Pancreas (tissue), 10 donors: ENCODE measurements at places on chromosomes 5 and 9. TPM values are rescaled to one million over a fixed set of nuclear protein-coding genes. Genes with fewer than 3 reads are reported as not detected.

- H3K4me1 ChIP-seq = no peaks in the 10 kb centered on the region
- H3K27me3 ChIP-seq = no peaks in the 10 kb centered on the region
- no peak for DNase-seq
- no peak overlapping the region for H3K4me3 ChIP-seq
- no peak overlapping the region for H3K27ac ChIP-seq
Observed at GRCh38 chr9:120878188-120879130, 1.5 kb upstream of the PHF19 start.

- no peak overlapping the region for H3K4me3 ChIP-seq
- H3K4me1 ChIP-seq = no peaks in the 10 kb centered on the region
- no peaks in the 10 kb centered on the region for H3K27me3 ChIP-seq
- DNase-seq = no peak
- no peak overlapping the region for H3K27ac ChIP-seq
Observed at GRCh38 chr9:132498531-132499210, 83.7 kb upstream of the BARHL1 start.

GPR150 gene
- total RNA-seq = 2.0 TPM

TAF7 gene
- total RNA-seq = 21.6 TPM

GARIN3 gene
- total RNA-seq = not detected

- DNase-seq = no peak
- H3K27me3 ChIP-seq = no peaks in the 10 kb centered on the region
- H3K4me1 ChIP-seq = no peaks in the 10 kb centered on the region
- no peak overlapping the region for H3K27ac ChIP-seq
- no peak overlapping the region for H3K4me3 ChIP-seq
Observed at GRCh38 chr5:111384220-111384619, 128.1 kb downstream of the STARD4 start.

GRCh38 chr5:145283141-145283810 lies 551.9 kb downstream of the PRELID2 start:
- no peak overlapping the region for H3K4me3 ChIP-seq
- no peaks in the 10 kb centered on the region for H3K4me1 ChIP-seq
- H3K36me3 ChIP-seq = no peaks in the 10 kb centered on the region
- DNase-seq = no peak
- H3K27me3 ChIP-seq = no peaks in the 10 kb centered on the region

DNA sequence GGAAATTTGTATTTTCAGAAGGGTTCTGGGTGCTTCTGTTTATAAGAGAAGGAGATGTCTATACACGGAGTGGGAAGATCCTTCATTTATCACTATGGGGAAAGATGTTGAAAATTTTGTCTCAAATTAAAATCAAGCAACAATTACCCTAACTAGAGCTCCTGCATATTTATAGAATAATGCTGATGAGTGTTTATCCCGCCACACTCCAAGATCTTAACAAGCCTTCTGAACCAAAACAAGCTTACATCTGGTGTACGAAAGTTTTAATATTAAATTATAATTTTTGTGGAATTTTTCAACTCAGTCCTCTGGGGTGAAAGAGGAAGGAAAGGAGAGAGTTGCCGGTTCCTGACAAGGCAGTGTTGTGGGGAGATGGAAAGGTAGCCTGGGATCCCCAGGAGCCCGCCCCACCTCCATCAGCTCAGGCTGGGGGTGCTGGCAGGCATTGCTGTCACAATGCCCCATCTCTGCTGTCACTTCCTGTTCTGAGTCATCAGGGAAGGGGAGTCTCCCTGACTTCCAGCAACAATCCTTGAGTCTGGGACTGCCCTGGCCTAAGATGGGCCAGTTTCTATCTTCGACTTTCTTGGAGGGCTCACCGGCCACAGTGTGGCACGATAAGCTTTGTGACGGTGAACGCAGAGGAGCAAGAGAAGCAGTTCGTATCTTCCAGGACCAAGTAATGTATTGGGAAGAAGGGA lies 64.5 kb downstream of the ERAP1 start:
- H3K27me3 ChIP-seq = no peaks in the 10 kb centered on the region
- no peak overlapping the region for H3K27ac ChIP-seq
- no peak overlapping the region for H3K4me3 ChIP-seq
- no peaks in the 10 kb centered on the region for H3K4me1 ChIP-seq

SPATA31D4 gene
- not detected for total RNA-seq

CCL27 gene
- total RNA-seq = not detected

PLAC8L1 gene
- total RNA-seq = 0.31 TPM

SLC34A1 gene
- total RNA-seq = not detected

- no peaks in the 10 kb centered on the region for H3K27me3 ChIP-seq
- no peak overlapping the region for H3K27ac ChIP-seq
- H3K36me3 ChIP-seq = no peaks in the 10 kb centered on the region
- no peaks in the 10 kb centered on the region for H3K4me1 ChIP-seq
Observed at GRCh38 chr9:81490605-81491331, 198.6 kb downstream of the TLE1 start.
